ENCODE measurements at places on chromosomes 7 and 10.

DNA sequence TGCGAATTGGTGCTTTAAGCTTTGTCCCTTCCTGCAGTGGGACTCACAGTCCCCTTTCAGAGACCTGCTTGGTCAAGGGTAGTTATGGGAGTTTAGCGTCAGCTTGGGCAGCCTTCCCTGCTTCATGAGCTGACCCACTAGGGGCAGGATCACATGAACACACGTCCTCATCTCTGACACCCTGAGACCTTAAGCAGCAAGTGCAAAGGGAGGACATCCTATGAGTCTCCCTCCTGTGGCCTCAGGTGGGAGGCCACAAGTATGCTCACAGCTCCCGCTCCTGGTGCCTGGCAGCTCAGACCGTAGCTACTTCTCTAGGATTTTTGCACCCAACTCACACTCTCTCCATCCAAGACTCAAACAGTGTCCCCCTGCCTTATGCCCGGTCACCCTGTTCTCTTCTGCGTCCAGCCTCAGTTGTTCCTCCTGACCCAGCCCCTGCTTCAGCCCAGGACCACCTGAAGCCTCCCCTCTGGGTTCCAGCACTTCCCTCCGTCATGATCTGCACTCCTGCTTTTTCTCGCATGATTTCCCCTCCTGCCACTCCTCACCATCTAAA, 136.6 kb upstream of the FAM20C start:
- DNase-seq: no peak

GRCh38 chr10:132246296-132246695, 59.5 kb downstream of the DPYSL4 start:
- no peak for DNase-seq

- peak; percentile 52 for DNase-seq
Observed at GRCh38 chr10:5434017-5434753, 21.8 kb downstream of the NET1 start.

- no peak for DNase-seq
Observed at GRCh38 chr7:151675196-151675920, 155.7 kb upstream of the RHEB start.

GRCh38 chr7:124412531-124412930, 353.1 kb downstream of the GPR37 start:
- DNase-seq: no peak

DNA sequence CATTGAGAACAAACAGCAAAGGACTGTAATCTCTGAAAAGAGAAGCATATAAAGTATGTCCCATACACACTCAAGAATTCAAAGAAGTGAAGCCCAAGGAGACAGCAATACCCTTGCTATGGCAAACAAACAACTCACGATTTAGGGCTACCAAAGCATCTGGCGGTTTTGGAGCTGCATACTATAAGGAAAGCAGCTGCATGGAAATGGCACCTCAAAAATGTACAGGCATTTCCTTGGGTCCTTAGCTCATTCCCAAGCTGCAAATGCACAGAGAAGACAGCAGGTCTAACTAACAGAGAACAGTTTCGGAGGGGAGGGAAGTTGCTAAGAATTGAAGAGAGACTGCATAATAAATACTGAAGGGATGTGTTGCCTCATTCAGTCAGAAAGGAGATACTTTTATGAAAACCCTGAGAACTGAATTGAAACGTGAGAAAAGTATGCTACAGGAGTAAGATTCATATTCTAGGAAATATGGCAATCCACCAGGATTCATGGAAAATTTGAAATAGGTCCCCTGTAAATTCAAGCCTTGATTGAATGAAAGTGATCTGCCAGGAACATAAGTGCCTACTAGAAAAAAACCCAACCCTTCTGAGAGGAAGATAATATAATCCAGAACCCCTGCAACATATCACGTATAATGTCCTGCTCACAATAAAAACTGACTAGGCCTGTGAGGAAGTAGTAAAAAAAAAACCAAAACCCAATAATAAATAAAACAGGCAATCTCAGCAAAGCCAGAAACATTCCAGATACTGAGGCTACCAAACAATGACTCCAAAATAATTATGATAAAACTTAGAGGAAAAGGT, 36.4 kb downstream of the CUBN start:
- DNase-seq: no peak

DNA sequence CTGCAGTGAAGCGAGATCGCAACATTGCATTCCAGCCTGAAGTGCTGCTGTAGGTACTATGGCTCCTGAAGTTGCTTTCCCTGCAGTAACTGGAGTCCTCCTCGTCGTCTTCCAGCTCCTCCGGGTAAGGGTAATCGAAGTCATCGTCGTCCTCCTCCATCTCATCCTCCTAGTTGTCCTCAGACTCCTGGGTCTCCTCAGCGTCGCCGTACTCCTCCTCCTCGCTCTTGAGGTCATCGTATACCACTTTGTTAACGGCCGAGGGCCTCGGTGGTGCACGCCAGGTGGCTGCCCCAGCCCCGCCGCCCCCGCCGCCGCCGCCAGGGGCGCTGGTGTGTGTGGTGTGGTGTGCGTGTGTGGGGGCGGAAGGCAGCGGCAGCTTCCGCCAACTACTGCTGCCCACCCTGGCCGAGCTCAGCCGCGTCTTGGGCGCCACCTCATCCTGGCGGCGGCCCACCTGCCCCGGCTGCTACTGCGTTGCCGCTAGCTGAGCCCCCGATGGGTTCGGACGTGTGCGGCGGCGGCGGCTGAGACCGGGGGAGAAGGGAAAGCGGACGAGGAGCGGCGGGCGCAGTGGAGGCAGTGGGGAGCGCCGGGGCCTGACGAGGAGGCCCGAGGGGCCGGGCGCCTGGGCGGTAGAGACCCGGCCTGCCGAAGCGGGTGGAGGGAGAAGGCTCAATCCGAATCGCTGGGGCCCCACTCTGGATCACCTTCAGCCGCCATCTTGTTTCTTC, 11.8 kb upstream of the ACBD5 start:
- DNase-seq: no peak

DNA sequence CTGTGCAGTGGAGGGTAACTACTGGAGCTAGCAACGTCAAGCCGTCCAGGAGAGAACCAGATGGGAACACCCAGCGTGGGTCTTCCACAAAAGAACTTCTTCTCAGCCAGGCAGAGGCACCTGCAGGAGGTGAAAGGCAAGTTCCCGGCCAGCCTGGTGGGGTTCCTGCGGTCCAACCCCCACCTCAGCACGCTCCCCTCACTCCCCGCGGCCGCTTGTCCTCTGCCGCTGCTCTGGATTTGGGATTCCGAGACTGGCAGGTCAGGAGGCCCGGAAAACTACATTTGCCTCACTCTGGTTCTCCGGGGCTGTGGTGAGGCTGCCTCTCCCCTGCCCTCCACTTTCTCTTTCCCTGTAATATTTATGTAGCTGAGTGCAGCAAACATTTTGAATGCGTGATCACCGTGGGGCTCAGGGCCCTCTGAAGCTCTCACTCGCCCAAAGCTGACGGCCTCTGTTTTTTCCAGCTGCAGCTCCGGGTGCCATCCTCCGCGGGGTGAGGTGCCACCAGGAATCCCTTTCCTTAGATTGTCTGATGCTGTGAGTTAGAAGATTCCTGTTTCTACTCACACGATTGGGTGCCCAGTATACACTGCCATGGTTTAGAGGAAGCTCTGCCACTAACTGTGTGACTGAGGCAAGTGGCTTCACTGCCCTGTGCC, 366.9 kb downstream of the DNAJB6 start:
- DNase-seq: no peak

DNA sequence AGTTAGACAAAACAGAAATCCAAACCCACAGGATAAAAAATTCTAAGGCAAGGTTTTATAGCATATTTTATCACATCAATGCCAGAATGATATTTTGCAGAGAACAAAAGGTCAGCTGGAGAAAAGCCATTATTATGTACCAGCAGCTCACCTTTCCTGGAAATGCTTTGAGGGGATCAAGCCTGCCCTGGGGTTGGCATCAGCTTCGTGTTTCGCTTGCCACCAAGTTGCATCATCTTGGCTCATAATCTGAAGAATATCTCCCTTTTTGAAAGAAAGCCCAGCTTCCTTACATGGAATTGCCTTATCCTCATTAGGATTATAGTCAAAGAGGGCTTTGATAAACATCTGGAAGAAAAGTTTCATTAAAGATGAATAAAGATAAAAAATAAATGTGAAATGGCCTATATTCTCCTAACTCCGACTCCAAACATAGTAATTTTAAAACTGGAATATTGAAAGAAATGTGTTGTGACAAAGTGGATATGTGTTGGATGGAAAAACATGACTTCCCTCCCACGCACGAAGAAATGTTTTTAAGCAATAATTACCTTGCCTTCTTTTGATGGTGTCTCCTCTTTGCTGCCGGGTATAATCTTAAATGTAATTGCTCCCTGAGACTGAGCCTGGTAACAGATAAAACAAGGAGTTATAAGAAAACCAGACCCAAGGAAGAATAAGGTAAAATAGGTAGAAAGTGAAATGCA, 121.3 kb upstream of the ODAD2 start:
- DNase-seq: no peak

- DNase-seq: no peak
Observed at GRCh38 chr10:59888781-59889435, 17.4 kb downstream of the CCDC6 start.

GRCh38 chr10:121978511-121978910, 3.5 kb upstream of the NSMCE4A start:
- DNase-seq: no peak

GRCh38 chr10:11515596-11516430, 95.6 kb downstream of the USP6NL start:
- DNase-seq: peak; percentile 49

DNA sequence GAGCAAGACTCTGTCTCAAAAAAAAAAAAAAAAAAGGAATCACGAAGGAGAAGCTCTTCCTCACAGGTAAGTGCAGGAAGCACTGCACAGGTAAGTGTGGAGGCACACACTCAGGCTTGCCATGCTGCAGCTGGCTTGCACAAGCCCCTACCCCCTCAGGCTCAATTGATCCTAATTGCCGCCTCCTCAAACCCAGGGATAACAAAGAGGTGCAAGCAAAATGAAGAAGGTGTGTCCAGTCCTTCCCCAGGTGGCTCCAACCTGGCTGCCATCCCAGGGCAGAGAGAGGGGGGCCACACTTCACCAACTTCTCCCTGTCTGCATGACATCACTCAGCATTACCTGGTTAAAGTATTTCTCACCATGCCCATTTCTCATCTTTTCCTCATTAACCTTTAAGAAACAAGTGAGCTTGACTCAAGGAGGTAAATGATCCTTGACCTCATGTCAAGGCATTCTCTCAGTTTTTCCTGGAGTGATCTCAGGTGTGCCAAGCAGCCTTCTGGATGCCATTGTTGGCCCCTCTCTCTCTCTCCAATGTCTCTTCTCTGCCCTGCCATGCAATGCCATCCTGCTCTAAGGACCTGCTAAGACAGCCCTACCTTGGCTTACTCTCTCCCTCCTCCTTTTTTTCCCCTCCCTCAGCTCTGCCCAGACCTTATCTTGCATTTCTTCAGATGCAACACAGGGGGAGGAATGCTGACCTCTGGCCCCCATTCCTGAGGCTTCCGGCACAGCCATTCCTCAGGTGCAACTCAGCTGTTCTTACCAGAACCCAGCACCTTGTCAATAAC, 13.0 kb upstream of the TRPV6 start:
- no peak for DNase-seq

- DNase-seq: no peak
Observed at GRCh38 chr7:32506266-32507054, 11.2 kb downstream of the AVL9 start.

DNA sequence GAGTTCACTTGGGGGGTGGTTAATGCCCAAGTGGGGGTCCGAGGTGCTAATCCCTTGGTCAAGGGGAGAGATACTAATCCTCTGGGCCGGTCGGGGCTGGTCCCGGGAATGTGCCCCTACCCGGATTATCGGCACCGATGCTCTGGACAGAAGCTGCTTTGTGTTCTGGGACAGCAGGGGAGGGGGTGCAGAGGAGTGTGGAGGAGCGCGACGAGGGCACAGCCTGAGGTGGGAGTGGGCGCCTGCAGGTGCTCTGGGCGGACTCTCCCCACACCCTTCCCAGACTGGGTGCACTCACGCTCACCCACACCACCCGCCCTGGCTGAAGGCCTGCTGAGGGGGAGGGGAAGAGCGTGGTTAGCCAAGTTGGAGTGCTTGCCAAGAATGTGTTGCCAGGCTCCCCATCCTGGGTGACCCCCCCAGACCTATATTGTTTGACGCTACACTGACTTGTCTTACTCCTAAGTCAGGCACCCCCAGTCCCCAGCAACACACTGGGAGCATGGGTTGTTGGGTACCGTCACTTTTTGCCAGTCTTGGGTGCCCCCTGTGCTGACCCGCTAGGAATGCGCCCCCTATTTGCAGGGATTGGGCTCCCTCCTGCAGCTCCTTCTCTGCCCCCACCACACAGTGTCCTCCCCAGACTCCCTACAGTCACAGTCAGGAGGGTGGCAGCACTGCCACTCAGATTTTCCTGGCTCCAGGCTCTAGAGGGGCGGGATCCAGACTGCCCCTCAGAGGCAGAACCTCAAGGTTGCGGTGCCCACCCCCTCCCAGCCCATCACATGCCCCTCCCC, 1.2 kb downstream of the SLC4A2 start:
- DNase-seq: peak; percentile 31

DNA sequence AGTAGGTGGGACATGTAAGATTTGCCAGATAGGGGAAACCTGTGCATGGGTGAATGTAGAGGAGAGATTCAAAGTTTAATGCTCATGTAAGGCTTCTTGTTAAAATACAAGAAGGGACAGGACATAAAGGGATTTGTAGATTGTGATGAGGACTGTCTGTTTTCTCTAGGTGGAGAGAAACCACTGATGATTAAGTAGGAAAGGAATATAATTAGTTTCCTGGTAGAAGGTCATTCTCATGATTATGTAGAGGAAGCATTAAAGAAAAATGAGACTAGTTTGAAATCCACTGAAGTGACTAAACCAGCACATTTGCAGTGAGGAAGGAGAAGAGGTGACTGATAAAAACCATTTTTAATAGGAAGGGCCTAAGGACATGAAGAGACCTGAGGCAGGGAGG, 19.6 kb upstream of the MACC1 start:
- no peak for DNase-seq

DNA sequence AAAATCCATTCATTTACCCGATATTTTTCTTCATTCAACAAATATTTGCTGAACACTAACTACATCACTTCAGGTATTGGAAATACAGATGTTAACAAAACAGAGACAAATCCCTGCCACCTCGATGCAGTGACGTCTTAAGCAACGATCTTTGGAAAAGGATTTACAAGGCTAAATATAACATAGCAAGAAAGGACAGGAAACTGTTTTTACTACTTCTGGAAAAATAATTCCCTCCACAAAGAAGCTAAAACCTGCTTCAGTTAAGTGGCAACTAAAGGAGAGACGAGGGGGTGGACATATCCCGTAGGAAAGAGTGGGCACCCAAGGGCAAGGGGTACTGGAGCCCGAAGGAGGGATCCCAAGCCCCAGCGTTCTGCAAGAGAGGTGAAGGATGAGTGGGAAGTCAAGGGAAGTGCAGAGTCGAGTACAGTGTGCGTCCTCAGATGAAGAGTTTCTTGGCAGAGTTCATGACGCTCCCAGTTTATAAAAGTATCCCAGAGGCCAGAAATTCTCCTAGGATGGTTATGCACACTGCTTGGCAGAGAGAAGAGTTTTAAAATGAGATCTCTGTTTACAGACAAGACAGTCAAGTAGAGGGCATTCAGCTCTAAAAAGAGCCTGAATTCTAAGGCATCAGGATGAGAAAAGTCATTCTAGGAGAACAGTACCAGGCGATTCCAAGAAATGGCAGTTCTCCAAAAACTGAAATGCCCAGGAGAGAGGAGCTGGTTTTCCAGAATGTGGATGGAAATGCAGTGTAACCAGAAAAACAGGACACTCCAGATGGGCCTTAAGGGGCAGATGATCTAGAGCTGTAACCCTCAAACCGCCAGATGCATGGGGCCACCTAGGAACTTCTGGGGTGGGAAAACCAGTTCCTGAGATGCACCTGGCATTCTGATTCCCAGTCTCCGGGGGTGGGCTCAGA, 97.3 kb downstream of the GRB10 start:
- no peak for DNase-seq

Measured in midbrain (tissue), 1 donor.